ENCODE measurements at places on chromosomes 3 and 15. TPM values are rescaled to one million over a fixed set of nuclear protein-coding genes. Genes with fewer than 3 reads are reported as not detected.

DNA sequence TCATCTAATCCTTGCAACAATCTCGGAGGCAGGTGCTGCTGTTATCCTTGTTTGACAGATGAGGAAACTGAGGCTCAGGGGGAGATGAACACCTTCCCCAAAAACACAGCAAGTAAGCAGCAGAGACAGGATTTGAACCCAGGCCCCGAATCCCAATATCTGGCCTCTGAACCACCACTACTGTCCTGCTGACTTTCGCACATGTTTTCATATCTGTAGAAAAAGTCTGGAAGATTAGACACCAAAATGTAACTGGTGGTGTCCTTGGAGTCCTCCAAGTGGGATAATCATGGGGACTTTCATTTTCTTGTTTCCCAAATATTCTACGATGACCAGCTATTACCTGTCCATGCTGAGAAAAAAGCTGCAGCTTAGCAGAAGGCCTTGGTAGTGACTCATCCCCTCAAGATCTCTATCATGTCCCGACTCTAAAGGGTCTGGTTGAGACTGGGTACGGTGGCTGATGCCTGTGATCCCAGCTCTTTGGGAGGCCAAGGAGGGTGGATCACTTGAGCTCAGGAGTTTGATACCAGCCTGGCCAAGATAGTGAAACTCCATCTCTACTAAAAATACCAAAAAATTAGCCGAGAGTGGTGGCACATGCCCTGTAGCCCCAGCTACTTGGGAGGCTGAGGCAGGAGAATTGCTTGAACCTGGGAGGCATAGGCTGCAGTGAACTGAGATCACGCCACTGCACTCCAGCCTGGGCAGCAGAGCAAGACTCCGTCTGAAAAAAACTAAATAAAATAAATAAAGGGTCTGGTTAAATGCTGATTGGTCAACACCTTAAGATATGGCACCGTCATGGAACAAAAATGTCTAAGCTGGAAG is 8.6 kb downstream of the IRAK2 start:
- DNase-seq: no peak

DNA sequence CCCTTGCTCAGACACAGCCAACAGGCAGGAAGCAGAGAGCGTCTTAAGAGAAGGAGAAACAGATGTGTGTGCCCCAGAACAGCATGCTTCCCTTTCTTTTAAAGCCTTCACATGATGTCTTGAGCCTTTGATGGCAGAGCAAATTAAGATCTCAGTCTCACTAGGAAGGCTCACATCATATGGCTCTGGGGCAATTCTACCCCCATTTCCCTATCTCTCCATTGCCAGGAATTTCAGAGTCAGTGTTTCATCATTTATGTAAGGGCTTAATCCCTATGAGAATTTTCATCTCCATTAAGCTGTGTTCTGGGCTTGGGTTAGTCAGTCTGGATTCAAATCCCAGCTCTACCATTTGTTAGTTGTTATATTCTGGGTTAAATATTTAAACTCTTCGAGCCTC is 41.4 kb upstream of the GLCE start:
- DNase-seq: no peak

GRCh38 chr3:71621825-71622537 is 38.5 kb upstream of the FOXP1 start:
- no peak for DNase-seq

DNA sequence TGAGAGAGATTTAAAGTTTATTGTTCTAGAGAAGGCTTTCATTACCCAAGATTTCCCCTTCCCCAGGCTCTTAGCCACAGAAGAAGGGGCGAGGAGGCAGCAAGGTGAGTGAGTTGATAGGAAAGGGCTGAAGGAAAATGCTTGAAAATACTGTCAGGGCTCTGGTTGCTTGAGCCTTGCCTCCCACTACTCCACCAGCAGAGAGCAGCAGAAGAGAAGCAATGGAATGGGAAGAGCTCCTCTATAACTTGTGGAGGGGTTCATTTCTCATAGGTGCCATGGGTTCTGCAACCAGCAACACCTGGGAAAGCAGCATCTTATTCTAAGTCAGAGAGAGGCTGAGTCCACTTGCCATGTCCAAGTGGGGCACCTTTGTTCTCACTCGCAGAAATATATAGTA is 184.0 kb upstream of the CNTN6 start:
- DNase-seq: no peak

DNA sequence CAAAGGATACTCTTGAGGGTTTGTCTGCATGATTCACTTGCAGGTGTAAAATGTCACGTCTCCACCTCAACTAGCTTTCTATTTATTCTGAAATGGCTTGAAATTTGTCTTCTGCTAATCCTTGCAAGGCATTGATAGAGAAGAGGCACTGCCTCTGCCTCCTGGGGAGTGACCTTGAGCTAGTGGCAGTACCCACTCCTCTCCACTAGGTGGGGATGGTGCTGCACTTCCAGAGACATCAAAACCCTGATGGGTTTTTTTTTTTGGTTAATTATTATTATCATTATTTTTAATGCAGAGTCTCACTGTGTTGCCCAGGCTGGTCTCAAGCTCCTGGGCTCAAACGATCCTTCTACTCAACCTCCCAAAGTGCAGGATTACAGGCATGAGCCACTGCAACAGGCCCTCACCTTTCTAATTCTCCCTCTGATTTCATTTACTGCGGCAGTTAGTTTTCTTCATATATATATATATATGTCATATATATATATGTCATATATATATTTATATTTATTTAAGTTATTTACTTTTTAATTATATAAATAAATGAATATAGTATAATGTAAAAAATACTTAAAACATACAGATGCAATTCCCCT is 117.6 kb upstream of the EIF1B start:
- peak; percentile 59 for DNase-seq

DNA sequence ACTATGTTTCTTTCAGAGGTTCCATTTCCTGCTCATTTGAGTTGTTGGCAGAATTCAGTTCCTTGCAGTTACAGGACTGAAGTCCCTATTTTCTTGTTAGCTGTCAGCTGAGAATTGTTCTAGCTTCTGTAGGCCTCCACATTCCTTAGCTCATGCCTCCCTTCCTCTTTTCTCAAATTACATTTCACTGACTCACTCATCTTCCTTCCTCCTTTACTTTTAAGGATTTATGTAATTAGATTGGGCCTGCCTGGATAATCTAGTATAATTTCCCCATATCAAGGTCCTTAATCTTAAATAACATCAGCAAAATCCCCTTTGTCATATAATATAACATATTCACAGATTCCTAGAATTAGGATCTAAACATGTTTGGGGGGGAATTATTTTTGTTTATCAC is 40.6 kb upstream of the RBMS3 start:
- no peak for DNase-seq

GRCh38 chr3:126847061-126847460 is 135.9 kb upstream of the PLXNA1 start:
- DNase-seq: no peak

DNA sequence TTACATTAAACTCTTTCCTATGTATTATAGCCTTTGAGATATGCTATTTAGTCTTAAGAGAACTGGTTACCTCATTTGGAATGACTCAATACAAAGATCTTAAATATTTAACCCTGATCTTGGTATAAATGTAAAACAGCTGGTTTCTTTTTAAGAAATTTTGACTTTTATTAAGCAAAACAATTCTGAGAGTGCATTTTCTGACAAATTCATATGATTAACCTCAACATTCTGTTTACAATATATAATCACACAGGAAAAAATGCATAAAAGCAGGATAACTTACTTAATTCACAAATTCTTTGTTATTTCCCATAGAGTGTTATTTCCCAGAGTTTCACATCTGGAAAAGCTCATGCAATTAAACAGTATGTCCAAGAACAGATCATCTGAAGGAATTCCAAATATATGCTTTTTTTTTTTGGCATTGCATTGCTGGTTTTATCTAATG is 400.4 kb upstream of the THBS1 start:
- no peak for DNase-seq

DNA sequence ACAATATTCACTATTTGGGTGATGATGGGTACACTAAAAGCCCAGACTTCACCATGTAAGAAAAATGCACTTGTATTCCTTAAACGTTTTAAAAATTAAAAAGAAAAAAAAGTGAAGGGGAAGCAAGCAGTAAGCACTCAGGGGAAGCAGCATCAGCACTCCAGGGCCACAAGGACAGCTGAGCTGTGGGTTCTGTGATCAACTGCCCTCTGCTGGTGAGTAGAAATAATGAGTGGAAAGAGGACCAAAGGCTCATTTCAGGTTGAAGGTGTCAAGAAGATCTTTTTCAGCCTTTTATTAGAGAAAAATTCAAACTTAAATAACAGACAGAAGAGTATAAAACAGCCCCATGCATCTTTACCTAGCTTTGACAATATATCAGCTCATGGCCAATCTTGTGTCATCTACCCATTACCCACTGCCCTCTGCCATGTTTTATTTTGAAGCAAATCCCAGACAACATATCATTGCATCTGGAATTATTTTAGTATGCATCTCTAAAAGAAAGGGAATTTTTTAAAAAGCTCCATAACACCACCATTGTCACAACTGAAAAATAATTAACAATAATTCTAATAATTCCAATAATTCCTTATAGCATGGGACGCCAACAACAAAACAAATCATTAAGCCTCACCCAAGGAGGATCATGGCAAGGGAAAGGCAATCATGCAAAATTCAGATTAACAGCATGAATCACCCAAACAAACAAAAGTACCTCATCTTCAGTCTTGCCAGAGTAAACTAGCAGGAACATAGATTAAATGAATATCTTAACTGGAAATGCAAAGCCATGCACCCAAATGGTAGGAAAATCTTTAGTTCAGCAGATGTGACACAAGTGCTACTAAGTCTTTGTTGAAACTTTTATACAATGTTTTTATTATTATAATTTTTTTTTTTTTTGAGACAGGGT is 42.5 kb downstream of the TAMM41 start:
- peak; percentile 11 for DNase-seq

DNA sequence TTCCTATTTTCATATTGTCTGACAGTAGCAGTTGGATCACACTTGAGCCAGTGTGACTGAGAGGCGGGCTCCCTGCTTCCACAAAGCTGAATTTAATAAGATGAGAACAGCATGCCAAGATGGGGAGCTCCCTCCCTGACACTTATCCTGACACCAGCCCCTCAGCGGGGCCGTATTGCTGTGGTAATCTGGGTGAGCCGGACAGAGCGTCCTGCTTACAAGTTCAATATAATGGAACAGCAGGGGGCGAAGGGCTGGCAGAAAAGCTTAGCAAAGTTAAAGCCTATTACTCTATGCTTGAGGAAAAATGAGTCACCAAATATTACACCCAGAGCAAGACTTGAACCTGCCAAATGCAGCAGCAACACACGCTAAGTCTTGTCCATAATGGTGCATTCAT is 163.8 kb upstream of the CMC1 start:
- DNase-seq: no peak

- DNase-seq: no peak
Observed at GRCh38 chr3:129718201-129718600, 111.7 kb upstream of the PLXND1 start.

DNA sequence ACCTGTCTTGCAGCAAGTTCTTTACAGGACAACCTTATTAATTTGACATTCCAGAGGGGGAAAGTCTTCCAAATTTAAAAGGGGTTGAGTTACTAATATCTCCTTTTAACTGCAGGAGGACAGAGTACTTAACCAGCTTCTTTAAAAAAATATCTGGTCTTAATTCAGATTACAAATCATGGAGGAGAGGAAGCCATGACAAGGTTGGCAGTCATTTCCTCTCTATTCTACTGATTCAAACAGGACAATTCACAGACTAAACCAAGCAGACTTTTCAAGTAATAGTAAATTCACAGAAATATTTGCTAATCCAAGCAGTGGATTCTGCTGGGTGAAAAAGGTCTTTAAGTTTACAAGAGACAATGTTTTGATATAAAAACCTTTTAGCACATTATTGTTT is 185.3 kb downstream of the CFAP20DC start:
- DNase-seq: no peak

DNA sequence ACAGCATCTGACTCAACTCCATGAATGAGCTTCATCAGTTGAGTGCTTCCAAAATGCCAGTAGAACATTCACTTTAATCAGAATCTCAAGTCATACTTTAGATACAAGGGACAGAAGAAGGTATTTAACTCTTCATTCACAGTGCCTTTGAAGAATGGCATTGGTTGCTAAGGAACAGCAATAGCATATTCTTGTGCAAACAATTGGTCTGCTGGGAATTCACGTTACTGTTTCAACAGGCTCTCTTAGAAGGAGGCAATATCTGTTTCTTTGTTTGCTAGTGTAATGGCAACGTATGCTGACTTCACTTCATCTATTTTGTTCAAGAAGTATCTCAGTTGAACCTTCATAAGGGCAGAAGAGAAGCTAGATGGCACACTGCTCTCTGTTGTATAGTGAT is 113.9 kb downstream of the TMEM108 start:
- no peak for DNase-seq

- DNase-seq: no peak
Observed at GRCh38 chr3:112773864-112774263, 72.8 kb downstream of the CD200R1L start.

DNA sequence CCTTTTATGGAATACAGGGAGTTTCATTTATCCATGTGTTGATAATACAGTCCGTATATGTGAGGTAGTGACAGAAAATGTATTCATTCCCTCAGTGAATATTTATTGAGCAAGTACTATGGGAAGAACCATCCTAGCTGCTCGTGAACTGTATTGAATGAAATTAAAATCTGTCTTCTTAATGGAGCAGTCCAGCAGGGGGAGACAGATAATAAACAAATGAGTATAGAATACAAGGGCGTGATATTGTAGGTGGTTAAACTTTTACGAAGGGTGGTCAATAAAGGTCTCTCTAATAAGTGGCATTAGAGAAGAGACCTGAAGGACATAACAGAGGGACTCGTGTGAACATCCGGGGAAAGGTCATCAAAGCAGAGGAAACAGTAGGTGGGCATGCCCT is 62.7 kb upstream of the OSTN start:
- no peak for DNase-seq

- no peak for DNase-seq
Observed at GRCh38 chr15:94421706-94422105, 190.3 kb downstream of the MCTP2 start.

DNA sequence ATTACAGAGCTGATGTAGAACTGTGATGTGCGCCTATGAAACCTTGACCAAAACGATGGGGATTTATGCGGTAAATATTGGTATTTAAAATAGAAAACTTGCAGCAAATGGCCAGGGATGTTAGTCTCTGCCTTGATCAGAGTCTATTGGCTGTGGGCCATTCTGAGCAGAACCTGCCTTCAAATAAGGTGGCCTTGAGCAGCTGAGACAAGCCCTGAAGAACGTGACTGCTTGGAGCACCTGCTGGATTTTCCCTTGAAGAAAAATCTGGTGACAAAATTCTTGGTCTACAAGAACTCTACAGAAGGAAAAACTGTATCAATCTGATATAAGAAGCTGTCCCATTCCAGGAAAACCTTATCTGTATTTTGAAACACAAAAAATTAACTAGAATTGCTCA is 820.1 kb upstream of the EPHA6 start:
- DNase-seq: no peak

DNA sequence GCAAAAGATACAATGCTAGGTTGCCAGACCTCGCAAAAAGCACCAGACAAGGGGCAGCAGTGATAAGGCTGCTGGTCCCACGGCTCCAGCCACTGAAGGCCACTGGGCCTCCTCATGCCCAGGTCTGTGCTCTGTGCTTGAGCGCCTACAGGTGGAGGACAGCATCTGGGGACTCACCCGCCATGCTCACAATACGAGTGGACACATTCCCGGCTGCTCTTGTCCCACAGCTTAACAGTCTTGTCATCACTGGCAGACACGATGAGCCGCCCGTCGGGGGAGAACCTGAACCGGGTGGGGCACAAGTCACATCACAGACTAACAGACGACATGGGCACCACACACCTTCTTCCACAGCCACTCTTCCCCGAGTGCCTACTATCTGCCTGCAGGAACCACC is 7.4 kb downstream of the POC1A start:
- no peak for DNase-seq

The AHSG gene
- total RNA-seq: 0.27 TPM

The INKA1 gene
- not detected for total RNA-seq

The PPP1R14D gene
- 1.5 TPM for total RNA-seq

The ATP13A5 gene
- total RNA-seq: 0.29 TPM
